ENCODE measurements at places on chromosomes 1 and 21.

GRCh38 chr1:21749109-21749508 lies 33.8 kb downstream of the USP48 start:
- no peak for DNase-seq

DNA sequence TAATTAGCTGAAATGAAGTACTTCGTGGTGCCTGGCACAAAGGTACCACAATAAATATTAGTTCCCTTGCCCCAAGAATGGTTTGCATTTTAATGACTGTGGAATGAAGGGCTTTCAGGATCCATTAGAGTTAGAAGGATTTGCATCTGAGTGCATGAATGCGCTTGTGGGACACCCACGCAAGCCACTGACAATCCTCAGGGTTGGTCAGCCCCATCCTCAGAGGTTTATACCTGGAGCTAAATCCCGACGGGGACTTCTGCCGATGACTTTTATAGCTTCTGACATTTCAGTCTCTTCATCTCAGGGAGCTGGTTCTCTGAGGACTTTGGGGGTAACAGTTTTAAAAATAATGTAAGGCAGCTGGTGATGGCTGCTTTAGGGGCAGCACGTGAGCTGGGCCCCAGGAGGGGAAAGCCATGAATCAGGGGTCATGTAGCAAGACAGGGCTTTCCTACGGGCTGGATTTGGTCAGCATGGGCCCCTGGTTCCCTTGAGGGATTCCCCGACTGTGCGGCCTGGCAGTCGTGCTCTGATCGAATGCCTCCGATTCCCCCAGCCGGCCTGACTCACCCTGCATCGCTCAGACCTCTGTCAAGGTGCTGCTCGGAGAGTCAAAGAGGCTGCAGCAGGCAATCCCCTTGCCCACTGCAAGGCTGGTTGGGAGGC lies 20.8 kb upstream of the IL10 start:
- DNase-seq: no peak

DNA sequence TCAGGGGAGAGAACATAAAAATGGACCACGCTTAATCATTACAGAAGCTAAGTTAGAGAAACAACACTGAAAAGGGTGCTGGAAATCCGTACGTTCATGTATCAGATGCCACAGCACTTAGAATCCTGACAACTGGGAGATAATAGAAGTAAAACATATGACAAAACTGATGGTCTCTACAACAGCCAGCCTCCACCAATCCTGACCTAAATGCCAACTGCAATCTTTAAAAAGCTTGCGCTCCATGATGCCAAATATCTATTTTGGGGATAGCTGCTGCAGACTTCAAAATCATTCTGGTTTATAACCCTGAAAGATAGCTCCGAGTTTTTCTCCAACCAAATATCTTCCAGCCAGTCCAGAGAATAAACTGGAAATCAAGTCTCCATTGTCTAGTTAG lies 178.3 kb downstream of the RERE start:
- DNase-seq: no peak

GRCh38 chr21:44619886-44620285 lies 7.0 kb upstream of the KRTAP10-9 start:
- no peak for DNase-seq

- no peak for DNase-seq
These were observed 31.1 kb upstream of the UAP1 start for GRCh38 chr1:162530307-162530987.

DNA sequence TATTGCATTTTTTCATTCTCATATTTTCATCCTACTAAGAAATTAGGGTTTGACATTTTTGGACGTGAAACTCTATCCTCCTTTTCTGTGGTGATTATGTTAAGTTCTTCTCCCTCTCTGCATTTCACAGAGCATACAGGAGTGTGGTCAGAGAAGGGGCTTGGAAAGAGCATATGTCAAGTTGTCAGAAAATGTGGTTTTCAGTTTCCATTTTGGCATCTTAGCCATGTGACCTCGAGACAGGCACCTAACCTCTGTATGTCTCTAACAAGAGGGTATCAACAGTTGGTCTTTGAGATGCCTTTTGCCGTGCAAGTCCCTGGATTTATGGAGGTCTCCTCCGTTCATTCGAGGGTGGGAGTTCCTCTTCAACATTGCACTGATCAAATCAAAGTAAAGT lies 140.7 kb downstream of the CYYR1 start:
- no peak for DNase-seq

DNA sequence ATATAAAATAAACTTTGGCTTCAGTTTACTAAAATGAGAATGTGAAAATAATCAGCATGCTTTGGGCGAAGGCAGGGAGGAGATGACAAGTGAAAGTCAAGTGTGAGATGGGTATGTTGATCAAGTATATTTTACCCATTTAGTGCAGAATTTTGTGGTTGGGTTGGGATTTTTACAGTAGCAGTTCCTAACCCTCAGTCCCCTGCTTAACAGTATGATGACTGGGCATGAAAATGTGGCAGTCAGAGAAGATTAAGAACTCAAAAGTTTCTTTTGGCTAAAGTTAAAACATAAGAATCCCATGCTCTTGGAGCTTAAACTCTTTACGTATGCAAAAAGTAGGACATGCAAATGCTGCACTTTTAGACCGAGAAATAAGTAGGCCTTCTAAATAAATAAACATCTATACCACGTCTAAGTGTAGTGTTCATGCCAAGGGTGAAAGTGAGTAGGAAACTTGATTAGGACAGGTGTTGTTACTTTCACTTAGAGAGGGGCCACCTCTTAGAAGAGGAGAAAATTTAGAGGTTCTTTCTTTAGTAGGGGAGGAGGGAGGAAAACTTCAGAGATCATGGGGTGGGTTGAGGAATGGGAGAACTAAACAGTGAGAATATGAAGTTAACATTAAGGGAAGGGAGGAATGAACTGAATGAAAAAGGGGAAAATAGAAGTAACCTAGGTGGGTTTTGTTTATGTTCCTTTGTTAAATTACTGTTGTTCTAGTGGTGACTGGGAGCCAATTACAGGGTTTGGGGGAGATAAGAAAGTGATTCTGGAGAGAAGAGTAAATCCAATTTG lies 127.8 kb downstream of the OSBPL9 start:
- no peak for DNase-seq

DNA sequence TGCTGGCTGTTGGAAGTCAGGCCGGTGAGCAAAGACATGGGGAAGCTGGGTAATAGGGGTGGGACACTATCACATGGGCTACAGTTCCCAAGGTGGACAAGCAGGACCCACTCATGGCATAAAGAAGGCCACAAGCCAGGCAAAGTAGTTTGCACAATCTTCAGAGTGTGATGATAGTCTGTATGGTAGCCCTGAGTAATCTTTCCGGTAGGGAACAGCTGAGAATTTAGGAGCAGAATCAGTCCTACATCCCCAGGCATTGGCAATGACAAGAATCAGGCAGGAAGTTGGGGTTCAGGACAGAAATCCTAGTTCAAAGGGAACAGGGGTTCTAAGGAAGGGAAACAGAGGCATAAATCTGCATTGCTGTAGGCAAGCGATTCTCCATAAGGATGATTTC lies 23.9 kb upstream of the SPATA6 start:
- no peak for DNase-seq

- DNase-seq: no peak
These were observed 8.3 kb upstream of the CD55 start for GRCh38 chr1:207313131-207313530.

DNA sequence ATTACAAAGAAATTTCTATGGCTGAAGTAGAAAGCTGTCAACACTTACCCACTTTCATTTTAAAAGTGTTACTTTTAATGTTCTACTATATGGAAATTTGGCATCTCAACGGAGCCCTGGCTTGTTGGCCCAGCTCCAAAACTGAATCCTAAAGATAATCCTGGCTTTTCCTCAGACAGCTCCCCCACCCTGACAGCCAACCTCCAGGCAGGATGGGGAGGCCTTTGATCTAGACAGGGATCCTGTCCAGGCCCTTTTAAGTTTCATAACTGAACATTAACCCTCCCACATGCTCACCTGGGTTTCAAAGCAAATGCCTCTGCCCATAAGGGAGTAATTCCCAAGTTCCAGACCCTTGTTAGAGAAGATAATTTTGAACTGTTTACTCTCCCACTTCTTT lies 99.3 kb upstream of the RALGPS2 start:
- DNase-seq: no peak

GRCh38 chr1:212060632-212061472 lies 25.3 kb downstream of the DTL start:
- no peak for DNase-seq

DNA sequence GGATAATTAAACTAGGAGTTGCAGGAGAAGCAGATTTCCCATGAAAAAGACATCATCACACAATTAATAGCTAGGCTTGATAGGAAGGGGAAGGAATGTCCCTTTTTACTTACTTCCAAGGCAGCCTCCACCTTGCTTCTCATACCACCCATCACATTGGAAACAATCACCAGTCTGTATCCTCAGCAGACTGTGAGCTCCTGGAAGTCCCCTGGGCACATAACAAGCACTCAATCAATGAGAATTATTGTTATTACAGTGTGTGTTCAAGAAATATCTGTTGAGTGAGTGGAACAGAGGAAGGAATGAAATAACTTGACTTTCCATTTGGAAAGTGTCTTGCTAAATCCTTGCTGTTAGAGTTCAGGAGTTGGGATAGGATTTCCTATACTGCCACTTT lies 36.2 kb downstream of the HIVEP3 start:
- DNase-seq: no peak

GRCh38 chr1:202127836-202128622 lies 5.3 kb downstream of the GPR37L1 start:
- no peak for DNase-seq

DNA sequence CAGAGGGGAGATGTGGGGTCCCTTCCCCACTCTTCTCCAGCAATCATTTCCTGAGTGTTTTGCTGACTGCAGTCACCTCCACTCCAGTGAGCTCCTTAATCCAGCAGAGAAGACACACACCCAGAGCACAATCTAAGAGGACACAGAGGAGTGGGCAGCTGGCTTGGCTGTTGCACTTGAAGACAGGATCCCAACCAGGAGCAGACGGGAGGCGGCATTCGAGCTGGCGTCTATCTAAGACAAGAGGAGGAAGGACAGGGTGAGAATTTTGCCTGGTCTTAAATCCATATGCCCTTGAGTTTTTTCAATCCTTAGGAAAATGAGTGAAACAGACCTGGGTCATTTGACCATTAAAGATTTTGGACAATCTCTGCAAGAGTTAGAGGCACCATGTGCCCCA lies 56.1 kb upstream of the SIM2 start:
- no peak for DNase-seq

- DNase-seq: no peak
These were observed 513.0 kb downstream of the PTPRU start for GRCh38 chr1:29749024-29749945.

DNA sequence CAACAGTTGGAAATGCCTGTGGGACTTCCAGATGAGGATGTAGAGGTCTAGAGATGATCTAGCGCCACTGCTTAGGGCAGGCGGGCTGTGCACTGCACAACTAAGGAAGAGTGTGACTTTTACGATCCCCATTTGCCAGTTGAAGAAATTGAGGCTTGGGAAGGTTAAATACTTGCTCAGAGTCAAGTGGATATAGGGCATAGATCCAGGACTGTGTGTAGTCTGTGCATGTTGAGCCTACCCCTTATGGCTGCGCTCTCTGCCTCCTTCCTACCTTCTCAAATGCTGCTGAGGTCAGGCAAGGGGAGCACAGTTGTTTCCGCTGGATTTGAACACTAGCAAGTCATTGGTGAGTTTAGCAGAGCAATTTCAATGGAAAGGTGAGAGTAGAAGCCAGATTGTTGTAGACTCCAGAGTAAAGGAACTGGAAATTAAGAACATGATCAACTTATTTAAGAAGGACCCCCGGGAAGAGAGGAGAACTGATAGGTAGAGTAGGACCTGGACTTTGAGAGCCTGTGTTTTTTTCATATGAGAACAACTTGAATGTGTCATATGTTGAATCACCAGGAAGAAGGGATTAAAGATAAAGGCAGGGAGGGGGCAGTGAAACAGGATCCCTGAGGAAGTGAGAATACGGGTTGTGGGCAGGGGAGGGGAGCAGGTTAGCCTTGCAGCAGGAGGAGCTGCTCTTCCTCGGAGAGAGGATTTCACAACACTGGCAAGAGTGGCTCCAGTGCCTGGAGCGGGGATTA lies 2.7 kb downstream of the CAPN2 start:
- no peak for DNase-seq

DNA sequence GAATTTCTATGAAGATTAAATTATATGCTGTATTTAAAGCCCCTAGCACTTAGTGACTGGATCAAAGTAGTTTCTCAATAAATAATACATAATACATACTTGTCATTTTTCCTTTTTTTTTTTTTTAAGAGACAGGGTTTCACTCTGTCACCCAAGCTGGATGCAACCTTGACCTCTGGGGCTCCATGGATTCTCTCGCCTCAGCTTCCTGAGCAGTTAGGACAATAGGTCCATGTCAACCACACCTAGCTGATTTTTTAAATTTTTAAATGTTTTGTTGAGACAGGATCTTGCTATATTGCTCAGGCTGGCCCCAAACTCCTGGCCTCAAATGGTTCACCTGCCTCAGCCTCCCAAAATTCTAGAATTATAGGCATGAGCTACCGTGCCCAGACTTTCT lies 5.9 kb downstream of the ACADM start:
- DNase-seq: no peak

- no peak for DNase-seq
These were observed 272.9 kb downstream of the KAZN start for GRCh38 chr1:14871218-14871970.

- no peak for DNase-seq
These were observed 61.7 kb upstream of the DNAJC6 start for GRCh38 chr1:65247419-65248359.

- peak; percentile 38 for DNase-seq
These were observed 42.5 kb downstream of the CNST start for GRCh38 chr1:246608616-246609376.

DNA sequence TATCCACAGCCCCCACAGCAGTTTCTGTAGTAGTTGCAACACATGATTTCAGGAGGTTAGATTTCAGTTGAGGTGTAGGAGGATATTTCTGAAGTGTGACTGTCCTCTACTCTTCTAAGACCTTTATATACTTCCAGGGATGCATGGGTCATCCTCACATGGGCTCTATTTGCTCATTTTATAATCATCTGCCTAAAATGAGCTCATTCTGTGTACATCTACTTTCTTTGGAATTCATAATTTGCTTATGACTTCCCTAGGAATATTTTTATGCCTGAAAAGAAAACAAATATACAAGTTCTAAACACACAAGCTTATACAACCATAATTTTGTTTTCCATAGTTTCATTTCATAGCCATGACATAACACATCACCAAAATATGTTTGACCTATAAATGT lies at the start of gene KRTAP21-2:
Gene KRTAP21-2 (minus strand): TSS at position 101 of the 400 bp plus-strand sequence. CDS start 57 bp downstream, at position 44.
- DNase-seq: no peak

DNA sequence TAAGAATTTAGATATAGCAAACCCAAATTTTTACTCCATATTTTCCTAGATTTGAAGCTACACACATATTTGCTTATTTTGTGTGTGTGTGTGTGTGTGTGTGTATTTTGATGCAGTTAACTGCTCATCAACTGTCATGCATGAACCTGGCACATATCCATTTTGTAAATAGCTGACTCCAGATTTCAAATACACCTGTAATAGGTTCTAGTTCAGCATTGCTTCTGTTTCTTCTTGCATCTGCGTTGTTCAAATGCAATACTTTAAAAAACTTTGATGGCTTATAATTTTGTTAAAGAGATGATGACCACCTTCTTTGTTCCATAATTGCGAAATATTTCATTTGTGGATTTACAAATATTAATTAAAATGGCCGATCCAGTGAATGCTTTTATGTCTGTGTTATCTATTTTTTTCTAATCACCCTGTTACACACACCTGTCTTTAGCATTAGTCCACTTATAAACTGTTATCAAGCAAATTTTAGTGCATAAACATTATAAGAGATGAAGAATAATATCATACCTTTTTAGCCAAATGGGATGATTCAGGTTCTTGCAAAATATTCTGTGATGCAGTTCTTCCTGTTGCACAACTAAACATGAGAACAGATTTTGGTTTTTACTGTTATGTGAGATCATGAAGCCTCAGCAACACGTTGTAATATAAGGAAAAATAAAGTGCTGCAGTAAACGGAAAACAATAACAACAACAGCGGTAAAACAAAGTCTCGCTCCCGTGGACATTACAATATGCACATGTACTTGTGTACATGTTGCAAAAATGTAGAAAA lies 12.7 kb upstream of the S100A11 start:
- no peak for DNase-seq

Data from NCI-H748 treated with DMSO at 0.1 percent for 48 hours (cell line).